ENCODE measurements at places on chromosomes 2 and 18.

DNA sequence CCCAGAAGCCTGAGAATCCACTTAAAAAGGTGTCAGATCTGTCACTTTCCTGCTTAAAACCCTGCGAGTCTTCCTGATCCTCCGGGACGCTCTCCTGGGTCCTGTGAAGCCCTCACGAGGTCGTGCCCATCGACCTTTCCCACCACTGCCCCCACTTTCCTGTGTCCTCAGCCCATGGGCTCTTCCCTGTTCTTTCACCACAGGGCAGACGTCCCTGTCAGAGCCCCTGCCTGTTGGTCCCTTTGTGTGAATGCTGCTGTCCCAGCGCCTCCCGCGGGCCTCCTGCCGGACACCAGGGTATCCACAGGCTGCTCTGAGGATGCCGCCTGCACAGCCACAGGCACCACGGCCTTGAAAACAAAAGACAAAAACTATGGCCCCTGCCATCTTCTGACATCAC, 125.6 kb downstream of the TMEM18 start:
- no peak for DNase-seq

DNA sequence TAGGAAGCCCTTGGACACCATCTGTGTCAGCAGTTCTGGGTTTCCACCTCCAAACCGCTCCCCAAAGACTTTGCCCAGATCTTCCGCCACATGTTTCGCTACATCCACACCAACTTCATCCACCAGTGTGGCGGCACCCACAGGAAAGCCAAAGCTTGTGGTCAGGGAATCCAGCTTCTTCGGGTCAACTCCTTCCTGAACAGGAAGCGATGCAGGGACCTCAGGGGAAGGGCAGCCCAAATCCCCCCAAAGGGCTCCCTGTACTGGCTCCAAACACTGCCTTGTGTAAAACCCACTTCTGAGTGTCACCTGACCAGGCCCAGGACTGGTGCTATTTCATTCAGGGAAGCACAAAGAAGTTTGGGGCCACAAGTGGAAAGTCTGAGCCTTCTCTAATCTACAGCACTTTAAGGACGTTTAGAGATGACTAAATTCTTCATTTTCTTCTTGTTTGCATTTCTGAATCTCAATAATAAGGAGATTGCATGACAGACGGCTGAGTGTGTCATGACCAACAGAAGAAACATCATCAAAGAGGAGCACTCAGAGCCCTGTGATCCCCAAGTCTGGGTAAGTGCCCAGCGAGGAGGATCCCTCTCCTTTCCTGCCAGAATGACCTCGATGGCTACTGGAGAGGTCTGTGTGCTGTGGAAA, 20.8 kb downstream of the GAREM2 start:
- no peak for DNase-seq

GRCh38 chr2:148021059-148021861, at the start of gene MBD5:
TSS of gene MBD5 (plus strand) at chr2:148021091.
- no peak for DNase-seq

GRCh38 chr2:41959760-41960159, 88.1 kb upstream of the PKDCC start:
- DNase-seq, result no peak

DNA sequence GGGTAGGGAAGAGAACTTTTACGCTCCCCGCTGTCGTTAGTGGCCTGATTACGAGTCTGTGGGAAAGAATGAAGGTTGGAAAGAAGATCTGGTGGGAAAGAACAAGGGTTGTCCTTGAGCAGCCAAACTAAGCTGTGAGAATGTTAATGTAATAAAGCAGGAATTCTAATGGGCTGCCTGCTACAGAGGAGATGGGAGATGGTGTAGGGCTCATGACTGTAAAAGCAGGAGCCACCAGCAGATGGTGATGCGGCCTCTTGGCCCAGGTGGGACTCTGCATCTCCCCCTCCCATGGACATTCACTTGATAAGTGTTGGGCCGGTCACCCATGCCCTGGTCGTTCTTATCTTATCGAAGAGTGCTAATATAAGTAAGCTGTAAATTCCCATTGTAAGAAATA, 150.0 kb downstream of the NEDD4L start:
- DNase-seq, result no peak

DNA sequence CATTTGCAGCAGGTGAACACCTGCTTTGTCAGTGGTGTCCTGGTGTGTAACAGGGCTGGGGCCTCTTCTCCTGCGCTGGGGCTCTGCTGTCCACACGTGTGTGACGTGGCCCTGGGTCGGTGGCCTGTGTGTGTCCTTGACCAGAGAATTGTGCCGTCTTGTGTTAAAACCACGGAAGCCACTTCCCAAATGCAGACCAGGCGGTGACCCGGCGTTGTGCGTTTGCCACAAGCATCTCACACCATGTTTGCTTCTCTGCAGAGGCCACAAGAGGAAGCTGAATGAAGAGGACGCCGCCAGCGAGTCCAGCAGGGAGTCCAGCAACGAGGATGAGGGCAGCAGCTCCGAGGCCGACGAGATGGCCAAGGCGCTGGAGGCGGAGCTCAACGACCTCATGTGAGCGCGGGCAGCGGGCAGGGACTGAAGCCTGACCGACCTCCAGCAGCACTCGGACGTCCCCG, 44.3 kb upstream of the KCNG2 start:
- no peak for DNase-seq

- no peak for DNase-seq
Observed at GRCh38 chr2:1942836-1943360, 198.6 kb upstream of the PXDN start.

GRCh38 chr2:172701250-172701649, 34.4 kb upstream of the RAPGEF4 start:
- peak; percentile 22 for DNase-seq

- DNase-seq, result no peak
Observed at GRCh38 chr18:62452280-62452831, 70.5 kb upstream of the ZCCHC2 start.

DNA sequence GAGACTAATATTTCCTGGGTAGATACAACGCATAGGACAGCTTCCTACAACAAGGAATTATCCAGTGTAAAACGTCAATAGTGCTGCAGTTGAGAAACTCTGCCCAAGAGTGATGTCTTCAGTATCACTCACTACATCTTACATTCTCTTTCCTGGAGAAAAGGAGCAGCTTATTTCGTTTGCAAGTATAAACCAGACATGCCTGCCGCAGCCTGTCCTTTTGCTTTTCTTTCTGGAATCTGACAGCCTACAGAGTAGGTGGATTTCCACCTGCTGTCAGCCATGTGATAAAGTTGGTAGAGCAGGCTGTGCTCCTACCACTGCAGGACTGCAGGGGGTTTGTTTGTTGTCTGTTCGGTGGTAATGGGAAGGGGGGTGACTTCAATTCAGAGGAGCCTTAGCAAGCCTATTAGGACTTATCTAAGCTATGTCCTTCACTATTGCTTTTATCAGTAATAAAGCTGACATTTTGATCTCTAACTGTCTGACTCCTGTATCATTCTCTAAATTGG, 439.1 kb downstream of the GRB14 start:
- no peak for DNase-seq

DNA sequence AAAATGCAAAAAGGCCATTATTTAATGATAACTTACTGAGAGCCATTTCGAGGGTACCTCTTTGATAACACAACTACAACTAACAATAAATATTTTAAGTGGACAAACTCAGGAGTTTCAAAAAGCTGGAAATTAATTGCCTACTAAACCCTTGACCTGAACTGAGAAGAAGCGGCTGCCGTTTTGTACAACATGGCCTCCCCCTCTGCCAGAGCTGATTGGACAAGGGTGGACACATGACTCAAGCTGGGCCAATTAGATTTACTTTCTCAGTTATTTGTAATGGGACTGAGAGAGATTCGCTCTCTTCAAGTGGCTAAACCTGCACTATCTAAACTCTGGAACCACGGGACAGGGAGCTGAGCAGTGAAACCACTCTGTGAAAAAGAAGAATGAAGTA, 135.9 kb upstream of the SERPINE2 start:
- DNase-seq, result no peak

GRCh38 chr2:150872756-150873395, 385.4 kb upstream of the RND3 start:
- DNase-seq, result no peak

- DNase-seq, result no peak
Observed at GRCh38 chr2:215031321-215031720, 107.1 kb downstream of the ABCA12 start.

DNA sequence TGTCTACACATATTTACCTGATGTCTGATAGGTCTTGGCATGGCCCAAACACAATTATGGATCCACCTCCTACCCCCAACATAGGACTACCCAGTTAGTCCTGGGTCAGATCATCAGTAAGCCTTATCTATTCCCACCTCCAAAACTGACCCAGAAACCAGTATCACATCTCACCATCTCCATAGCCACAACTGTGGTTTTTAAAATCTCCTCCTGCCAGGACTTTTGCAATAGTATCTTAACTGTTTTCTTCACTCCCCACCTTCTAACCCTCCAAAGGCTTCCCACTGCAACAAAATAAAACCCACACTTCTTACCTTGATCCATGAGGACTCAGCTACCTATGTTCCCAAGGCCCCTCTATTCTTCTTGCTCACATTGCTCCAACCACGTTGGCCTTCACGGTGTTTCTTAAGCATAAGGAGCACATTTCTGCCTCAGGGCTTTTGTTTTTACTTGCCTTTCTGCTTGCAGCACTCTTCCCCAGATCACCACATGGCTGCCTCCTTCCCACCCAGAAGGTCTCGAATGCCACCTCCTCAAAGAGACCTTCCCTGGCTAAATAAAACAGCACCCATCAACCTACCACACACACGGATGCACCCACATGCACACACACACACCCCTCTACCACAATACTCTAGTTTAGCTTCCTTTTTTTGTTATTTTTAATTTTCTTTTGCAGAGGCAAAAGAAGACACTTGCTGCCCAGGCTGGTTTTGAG, 125.9 kb upstream of the SLC1A4 start:
- no peak for DNase-seq

DNA sequence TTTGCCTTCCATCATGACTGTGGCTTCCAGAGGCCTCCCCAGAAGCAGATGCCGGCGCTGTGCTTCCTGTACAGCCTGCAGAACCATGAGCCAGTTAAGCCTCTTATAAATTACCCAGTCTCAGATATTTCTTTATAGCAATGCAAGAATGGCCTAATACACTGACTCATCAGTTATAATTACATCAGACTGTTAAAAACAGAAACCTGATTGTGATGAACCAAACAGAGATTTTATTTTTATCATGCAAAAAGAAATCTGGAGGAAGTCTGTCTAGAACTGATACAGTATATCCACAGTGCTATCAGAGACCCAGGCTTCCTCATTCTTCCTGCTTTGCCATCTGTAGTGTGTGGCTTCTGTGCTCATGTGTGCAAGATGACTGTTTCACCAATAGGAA, 93.4 kb upstream of the MEX3C start:
- no peak for DNase-seq

GRCh38 chr2:23554054-23554697, 169.2 kb downstream of the KLHL29 start:
- no peak for DNase-seq

- DNase-seq, result no peak
Observed at GRCh38 chr2:215606219-215606618, 170.4 kb upstream of the FN1 start.

- DNase-seq, result no peak
Observed at GRCh38 chr18:36769611-36770314, 59.0 kb downstream of the TPGS2 start.

DNA sequence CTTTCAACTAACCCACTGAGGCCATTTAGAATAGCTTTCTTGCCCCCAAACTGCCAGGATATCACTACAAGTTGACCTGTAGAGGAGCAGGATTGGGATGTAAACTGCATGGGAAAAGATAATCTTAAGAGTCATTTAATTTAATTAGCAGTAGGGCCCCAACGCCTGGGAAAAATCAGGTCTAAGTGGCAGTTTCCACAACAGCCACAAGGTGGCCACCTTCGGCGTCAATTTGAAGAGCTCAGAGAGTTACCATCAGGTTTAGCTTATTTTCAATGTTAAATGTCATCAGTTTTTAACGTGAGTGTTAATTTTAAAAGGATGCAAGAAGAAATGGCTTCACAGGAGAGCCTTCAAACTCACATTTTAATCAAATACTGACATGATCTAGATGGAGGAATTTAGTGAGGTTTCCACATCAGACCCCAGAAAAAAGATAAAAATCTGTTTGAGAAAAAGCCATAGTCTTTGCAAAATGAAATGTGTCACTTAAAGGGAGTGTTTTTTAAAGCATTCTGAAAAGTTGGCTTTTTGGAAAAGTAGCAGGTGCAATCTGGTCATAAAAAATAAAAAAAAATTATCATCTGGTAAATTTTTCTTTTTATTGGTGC, 77.3 kb upstream of the UPP2 start:
- peak; percentile 12 for DNase-seq

DNA sequence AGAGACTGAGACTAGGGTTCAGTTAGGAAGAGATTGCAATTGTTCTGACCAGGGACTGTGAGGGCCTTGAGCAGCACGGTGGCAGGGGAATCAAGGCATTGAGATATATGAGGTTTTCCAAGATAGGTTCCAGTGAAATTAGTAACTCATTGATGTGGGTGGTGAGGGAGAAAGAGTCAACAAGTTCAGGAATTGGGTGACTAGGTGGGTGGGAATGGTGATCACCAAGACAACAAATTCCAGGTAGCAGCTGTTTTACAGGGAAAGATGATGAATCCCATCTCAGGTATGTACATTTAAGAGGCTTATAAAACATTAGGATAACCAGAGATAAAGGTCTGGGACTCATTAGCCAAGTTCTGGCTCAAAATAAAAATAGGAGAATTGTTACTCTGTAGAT, 251.5 kb upstream of the MGAT5 start:
- no peak for DNase-seq

GRCh38 chr2:123303731-123304130, 721.4 kb upstream of the CNTNAP5 start:
- DNase-seq, result no peak

DNA sequence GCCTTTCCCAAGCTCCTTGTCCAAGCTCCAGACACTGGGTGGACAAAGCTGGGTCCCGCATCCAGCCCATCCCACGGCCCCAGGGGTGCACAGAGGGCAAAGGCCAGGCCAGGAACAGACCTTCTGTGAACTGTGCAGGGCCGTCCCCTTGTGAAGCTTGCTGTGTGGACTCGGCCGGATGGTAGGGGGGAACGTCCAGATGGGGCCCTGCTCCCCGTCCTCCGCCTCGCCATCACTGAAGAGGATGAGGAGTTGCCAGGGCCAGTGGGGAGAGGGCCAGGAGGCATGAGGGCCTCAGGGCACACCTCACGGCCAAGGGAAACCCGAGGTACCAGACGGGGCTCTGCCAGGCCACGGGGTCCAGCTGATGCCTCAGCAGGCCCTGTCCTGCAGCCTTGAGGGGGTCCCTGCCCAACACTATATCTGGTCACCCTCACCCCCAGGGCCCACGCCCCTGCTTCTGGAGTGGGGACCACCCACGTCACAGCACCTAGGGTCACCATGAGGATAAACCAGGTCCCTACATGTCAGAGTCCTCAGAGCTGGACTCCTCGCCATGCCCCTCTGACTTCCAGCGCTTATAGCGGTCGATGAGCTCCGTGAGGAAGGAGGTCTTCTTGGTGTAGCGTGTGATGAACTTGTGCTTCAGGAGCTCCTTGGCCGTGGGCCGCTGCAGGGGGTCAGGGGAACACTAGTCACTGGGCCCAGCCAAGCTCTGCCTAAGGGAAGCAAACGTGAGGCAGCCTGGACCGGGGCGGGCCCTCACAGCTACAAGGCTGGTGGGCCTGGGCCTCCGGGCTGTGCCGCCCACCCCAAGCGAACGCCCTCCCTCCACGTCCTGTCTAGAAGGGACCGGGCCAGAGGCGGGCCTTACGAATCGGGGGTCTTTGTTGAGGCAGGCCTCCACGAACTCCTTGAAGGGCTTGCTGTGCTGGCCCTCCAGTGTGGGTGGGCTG, 10.0 kb downstream of the STK25 start:
- DNase-seq, result no peak

- no peak for DNase-seq
Observed at GRCh38 chr2:8821276-8822217, 15.9 kb downstream of the KIDINS220 start.

Measured in NCI-H446 treated with DMSO at 0.1 percent for 48 hours (cell line).